ENCODE measurements at places on chromosomes 3 and 15.

- DNase-seq: no peak
Measured at GRCh38 chr15:94666553-94666952, 435.2 kb downstream of the MCTP2 start.

DNA sequence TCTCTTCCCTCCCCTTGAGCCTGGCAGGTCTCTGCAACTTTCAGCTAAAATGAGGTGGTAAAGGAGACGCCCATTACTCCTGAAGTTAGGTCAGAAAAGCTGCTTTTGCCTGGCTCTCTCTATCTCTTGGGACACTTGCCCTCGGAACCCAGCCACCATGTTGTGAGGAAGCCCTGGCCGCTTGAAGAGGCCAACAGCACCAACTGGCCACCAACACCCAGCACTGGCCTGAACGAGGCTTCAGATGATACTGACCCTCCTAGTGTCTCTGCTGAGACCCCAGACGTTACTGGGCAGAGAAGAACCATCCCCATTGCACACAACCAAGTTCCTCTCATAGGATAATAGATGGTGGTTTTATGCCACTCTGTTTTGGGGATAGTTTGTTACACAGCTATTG lies 49.5 kb upstream of the PCSK6 start:
- no peak for DNase-seq

- DNase-seq: no peak
Measured at GRCh38 chr15:32675466-32675865, 34.0 kb downstream of the SCG5 start.

GRCh38 chr15:51825698-51826097 lies 3.8 kb upstream of the TMOD3 start:
- no peak for DNase-seq

- DNase-seq: no peak
Measured at GRCh38 chr15:59002418-59002859, 15.0 kb downstream of the RNF111 start.

DNA sequence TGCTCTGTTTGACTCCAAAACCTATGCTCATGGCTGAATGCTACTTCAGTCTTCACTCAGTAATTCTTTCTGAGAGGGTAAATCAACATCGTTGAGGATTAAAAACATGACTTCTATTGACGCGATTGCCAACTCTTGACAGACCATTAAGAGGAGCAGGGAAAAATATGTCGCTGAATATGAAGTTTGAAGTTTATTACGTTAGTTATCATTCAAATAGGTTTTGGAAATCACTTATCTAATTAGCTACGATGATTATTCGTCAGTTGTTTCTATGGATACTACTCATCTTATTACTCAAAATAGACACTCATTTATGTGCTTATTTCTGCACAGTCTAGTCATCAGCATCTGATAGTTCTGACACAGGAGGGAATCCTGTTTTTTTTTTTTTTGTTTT lies 279.2 kb upstream of the TBL1XR1 start:
- DNase-seq: no peak

DNA sequence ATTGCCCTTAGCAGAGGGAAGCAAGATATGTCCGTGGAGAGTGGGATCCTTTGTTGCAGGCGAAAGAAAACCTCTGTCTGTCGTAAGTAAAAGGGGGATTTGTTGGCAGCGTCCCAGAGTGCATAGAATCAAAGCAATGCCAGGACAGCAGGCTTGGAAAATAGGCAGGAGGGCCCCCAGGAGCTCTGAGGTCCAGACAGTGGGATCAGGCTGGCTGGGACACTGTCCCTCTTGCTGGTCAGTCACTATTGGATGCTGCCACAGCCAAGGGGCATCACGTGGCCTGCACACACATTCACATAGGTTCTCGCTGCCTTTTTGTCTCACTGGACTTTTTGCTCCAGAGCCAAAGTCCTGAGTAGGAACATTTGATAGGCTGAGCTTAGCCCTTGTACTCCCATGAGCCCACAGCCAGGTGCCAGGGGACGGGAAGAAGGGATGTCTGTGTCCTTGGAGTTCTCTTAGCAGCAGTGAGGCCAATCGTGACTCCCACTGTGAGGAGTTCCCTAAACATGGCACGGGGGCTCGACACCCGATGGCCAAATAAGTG lies 10.7 kb downstream of the MUC20 start:
- no peak for DNase-seq

- DNase-seq: no peak
Measured at GRCh38 chr15:31276596-31277298, 49.9 kb upstream of the KLF13 start.

DNA sequence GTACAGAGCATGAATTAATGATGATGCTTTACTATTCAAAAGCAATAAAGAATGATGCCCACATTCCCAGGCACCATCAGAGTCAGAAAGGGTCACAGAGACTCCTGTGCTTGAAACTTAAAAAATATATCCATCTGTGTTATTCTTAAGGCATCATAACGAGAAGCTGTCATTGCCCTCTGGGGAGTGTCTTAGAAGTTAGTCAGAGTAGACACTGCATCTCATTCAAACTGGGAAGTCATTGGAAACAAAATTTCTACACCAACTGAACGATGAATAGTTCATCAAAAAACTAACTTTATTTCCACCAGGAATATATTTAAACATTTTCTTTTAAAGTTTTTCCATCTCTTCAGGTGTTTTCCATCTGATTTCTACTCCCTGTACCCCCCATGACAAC lies 122.9 kb downstream of the RFTN1 start:
- no peak for DNase-seq

- DNase-seq: no peak
Measured at GRCh38 chr3:49723296-49723627, 489 bp downstream of the GMPPB start.

DNA sequence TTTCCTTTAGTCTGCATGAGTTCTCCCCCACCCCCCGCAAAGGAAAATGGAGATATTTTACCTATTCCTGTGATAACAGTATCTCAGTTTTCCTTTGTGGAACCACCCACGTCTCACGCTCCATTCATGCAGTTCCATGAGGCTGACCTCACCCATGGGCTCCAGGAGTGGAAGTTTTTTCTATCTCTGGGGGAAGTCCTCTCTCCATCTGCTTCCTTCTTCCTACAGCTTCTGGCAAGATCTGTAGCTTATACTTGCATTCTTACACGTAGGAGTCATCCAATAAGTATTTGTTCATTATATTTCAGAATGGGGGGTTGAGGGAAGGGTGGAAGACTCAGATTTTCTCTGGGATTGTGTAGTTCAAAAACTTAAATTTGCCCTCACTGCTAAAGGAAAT lies 5.8 kb upstream of the GLCE start:
- DNase-seq: peak; percentile 71

DNA sequence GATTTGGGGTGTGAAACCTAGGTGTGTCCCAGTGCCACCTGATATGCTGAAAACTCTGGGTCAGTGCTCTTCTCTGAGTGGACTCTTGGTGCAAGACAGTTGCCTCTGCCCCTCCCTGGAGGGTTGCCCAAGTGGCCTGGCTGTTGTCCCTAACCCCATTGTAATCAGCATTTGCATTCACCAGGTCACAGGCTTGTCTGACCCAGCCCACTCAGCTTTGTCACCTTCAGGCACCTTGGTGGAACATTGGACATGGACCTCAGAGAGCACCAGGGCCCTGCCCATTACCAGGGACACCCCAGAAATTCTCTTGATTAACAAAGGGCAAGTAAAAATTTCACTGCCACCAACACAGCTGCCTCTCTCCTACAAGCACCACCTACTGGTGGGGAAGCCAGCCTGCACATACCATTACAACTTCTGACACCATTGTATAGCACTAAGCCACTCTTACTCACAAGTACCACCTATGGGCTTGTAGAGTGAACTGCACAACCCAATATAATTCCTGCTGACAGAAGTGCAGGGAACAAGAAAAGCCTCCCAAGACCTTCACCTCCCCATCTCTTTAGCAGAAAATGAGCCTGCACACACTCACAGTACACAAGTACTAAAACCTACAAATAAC lies 324.6 kb downstream of the EPHA6 start:
- DNase-seq: no peak

DNA sequence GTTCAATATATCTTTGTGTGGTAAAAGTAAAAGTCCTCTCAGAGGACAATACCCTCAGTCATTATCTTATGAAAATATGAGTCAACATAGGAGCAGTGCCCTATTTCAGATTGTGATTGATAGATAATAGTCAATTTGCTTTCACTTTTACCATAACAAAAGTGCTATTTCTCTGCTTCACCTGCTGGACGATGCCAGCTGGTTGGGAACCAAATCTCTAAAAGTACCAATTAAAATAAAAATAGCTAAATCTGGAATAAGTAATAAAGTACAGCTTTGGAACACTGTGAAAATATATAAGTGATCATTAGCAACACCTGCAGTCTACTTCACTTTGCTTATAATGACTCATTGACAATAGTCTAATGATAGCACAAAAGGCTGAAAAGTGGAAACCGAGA lies 390.3 kb upstream of the AGTR1 start:
- DNase-seq: no peak

- DNase-seq: no peak
Measured at GRCh38 chr3:170660139-170660538, 74.3 kb upstream of the SLC7A14 start.

- no peak for DNase-seq
Measured at GRCh38 chr3:127037971-127038446, 55.1 kb downstream of the PLXNA1 start.

DNA sequence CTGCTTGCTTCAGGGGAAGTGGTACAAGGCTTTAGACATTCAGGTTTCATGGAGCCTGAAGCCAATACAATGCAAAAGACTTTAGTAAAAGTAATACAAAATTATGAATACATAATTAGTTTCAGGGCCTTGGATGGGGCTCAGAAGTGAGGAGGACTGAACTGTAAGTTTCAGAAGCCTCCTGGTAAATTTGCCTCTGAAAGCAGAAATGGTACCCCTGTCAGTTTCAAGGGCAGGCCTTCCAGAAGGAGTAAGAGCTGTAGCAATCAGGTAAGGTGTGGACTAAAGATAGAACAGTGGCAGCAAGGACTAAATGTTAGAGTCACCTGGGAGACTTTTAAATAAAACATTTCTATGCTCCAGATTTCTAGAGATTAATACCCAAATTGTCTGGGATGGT lies 402.5 kb upstream of the GOLIM4 start:
- no peak for DNase-seq

DNA sequence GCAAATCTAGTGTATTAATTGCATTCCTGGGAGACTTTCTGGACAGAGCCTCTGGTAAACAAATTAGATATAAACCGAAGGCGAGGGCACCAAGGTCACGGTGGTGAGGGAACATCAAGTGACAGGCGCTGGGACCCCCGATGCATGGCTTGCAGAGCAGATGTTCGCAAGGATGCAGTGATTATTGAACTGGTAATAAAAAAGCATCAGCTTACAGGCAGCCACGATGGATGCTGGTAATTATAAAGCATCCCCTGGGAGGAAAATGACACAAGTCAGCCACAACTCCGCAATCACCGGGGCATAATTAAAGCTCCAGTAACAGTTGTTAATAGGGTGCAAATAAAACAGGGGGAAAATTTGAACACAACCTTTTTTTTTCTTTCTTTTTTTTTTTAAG lies 231.1 kb upstream of the DPH6 start:
- DNase-seq: no peak

GRCh38 chr3:78580681-78581080 lies 1187.1 kb downstream of the ROBO1 start:
- DNase-seq: no peak
